ENCODE measurements at places on chromosomes 2 and 18. TPM values are rescaled to one million over a fixed set of nuclear protein-coding genes. Genes with fewer than 3 reads are reported as not detected.

GRCh38 chr2:57528499-57528898 lies 518.1 kb upstream of the VRK2 start:
- DNase-seq = no peak

GRCh38 chr2:151020411-151020810 lies 241.3 kb downstream of the RBM43 start:
- no peak for DNase-seq

DNA sequence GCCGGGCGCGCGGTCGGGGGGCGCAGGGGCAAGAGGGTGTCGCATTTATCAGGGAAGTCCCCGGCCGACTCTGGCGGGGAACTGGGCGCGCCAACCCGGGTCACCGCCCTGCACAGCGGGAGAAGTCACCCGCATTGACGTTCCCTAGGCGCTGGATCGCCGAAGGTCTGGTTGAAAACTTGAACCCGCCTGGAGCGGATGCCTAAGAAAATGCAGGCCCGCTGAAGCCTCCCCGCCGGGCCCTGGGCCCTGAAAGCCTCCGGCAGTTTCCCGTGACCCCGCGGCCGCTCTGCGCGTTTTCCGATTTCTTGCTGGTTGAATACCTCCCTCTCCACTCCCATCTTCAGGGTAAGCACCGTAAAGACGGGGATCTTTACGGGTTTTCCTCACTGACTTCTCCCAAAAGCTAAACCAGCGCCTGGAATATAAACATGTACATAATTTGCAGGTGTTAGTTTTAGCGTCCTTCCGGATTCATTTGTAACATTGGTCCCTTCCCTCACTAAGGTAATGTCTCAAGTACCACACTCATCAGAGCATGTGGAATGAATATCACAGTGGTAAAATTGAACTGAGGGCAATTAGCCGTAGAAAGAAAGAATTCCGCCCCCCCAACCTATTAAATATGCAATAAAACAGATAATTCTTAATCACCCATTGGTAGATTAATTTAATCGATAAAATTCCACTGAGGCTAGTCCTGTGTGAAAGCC lies 675 bp upstream of the SPIRE1 start:
- DNase-seq = peak; percentile 58

GRCh38 chr2:69914950-69915945 lies at the start of gene MXD1:
Gene MXD1, plus strand, starts transcription at chr2:69915109. Its CDS starts 222 bp downstream, at chr2:69915331.
- DNase-seq = peak; percentile 24

- no peak for DNase-seq
These were observed 56.0 kb downstream of the LRPPRC start for GRCh38 chr2:43939695-43940256.

The TMEM200C gene
- 0.15 TPM for polyA plus RNA-seq
